ENCODE measurements at places on chromosomes 2 and 18.

GRCh38 chr2:85132834-85133637 is at the start of gene TCF7L1:
TSS of gene TCF7L1 (plus strand) at chr2:85133392. CDS start at chr2:85133685, 293 bp downstream.
- DNase-seq, result peak; percentile 25

DNA sequence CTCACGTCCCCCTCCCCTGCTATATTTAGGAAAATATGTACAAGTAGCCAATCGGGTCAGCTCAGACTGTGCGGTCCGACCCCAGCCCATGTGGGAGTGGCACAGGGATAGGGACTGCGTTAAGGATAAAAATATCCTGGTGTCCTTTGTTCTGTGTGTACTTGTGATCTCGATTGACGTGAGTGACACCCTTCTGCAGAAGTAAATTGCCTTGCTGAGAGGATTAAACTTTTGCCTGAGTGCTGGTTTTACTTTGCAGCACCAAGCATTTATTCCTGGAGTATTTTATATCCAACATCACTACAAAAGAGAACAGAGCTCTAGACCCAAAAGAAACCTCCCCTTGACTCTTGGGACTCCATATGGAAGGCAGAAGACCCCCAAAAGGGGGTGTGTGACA is 28.0 kb upstream of the RALBP1 start:
- DNase-seq, result no peak

DNA sequence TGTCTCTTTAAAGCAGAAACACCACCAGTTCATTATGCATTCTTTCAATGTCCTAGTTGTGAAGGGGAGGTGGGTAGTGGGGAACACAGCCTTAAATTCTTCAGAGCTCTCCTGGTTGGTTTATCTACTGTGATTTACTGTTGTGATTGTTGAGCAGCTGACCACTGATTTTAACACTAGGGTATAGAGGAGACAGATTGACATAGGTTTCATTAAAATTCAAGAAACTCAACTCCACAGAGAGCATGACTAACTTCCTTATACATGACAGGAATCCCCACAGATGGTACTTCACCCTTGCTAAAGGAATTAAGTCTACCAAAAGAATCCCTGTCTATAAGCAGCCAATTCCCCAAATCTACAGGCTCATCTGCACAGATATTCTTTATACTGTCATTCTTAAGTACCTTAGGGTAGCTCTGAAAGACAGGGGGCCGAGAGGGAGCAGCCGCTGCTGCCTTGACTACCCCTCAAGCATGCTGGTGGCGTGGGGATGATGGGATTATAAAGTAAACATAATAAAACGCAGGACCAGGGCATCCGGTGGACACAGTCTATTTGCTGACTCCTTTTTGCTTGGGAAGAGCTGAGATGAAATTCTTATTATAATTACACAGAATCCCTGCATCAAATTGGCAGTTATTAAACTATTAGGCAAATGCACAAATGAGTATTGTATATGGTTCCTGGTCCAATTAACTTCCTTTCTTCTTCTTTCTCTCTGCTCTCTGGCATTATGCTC is 1377.6 kb upstream of the PIK3C3 start:
- no peak for DNase-seq

- no peak for DNase-seq
These were observed 211.6 kb downstream of the ZNF521 start for GRCh38 chr18:25140124-25140961.

DNA sequence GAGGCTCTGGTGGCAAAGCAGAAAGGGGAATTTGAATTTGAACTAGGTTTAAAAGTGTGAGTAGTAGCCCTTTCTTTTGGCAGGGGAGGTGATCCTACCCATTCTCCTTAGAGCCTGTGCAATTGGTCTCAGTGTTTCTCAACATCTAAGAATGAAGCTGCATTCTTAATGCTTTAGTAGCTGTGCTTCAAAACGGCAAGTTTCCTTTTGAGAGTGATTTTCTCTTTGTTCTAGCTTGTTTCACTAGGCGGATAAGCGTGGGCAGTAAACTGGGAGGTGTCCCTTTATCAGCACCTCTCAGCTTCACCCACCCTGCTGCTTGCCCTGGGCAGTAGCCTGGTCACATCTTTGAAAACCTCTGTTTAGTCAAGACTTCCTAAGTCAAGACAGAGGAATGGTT is 6.7 kb downstream of the CRIM1 start:
- DNase-seq, result no peak

- DNase-seq, result no peak
These were observed 23.2 kb downstream of the METTL8 start for GRCh38 chr2:171410624-171411023.

GRCh38 chr2:205210494-205210893 is 471.8 kb upstream of the NRP2 start:
- DNase-seq, result no peak

GRCh38 chr2:176074919-176075425 is 8.8 kb downstream of the EVX2 start:
- DNase-seq, result no peak

- DNase-seq, result no peak
These were observed 169.4 kb upstream of the OTX1 start for GRCh38 chr2:62881162-62881795.

DNA sequence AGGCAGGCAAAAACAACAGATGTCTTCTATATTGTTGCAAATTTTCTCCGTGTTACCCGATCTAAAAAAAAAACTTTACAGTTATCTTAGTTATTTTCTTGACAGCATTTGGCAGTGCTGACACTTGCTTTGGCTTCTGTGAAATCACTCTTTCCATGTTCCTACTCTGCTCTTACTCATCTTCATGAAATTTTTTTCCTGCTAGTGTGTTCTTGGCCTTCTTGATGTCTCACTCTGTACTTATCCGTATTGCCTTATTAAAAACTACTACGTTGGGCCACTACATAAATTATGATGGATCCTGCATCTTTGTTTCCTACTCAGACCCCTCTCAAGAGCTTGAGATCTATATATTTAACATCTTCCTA is 134.4 kb downstream of the IKZF2 start:
- DNase-seq, result no peak

DNA sequence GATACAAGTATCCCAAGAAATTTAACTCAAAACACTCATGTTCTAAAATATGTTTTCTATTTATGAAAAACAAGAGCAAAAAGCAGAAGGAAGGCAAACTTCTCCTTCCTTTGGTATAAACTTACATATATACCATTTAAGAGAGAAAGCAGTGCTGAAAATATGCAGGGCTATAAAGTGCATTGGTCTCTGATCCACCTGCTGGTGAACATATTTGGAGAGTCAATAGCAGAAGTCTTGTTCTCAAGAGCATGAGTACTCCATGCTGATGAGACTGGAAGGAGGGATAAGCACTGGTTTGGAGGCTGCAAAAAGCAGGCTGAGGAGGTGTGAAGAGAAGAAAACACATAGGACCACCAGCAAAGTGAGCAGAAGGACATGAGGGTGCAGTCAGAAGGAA is 391.2 kb downstream of the STK39 start:
- no peak for DNase-seq

DNA sequence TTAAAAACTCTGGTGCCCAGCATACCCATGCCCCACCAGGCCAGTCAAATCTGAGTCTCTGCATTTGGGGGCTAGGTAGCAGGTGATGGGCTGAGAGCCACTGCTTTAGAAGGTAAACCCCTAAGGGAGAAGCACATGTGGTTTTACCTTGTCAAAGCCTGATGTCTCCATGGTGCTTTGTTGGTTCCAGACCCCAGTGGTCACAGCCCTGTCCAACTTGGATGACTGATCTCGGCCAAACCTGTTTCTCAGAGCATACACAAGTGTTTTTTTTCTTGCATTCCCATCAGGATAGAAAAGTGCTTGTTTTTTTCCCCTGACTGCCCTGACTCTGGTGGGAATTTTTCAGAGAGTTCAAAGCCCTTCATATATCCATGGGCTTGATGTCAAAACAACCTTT is 13.5 kb downstream of the PLB1 start:
- no peak for DNase-seq

- DNase-seq, result no peak
These were observed 195.3 kb upstream of the ALPP start for GRCh38 chr2:232183279-232183678.

- DNase-seq, result no peak
These were observed at the start of gene CD207 for GRCh38 chr2:70835643-70836042. TSS of gene CD207 (minus strand) at chr2:70835816. CDS start at chr2:70835776, 40 bp downstream.

DNA sequence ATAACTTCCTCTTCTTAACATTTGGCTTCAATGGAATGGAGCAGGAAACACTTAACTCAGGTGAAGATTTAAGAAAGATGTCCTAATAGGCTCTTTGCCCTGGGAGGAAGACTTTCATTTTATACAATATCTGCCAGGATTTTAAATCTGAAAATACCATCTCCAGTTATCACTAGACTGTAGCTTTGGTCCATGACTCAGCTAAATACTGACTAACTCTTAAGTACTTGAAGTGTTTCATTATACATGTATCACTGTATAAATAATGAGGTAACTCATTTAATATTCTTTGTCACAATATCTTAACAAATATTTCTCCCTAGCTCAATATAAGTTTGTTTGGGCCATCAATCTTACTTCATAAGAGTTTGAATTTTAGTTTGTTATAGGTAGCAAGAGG is 34.7 kb downstream of the RBKS start:
- DNase-seq, result no peak

GRCh38 chr18:22026362-22026761 is 143.0 kb upstream of the GATA6 start:
- DNase-seq, result no peak

GRCh38 chr2:171587567-171587966 is 65.3 kb downstream of the CYBRD1 start:
- no peak for DNase-seq

DNA sequence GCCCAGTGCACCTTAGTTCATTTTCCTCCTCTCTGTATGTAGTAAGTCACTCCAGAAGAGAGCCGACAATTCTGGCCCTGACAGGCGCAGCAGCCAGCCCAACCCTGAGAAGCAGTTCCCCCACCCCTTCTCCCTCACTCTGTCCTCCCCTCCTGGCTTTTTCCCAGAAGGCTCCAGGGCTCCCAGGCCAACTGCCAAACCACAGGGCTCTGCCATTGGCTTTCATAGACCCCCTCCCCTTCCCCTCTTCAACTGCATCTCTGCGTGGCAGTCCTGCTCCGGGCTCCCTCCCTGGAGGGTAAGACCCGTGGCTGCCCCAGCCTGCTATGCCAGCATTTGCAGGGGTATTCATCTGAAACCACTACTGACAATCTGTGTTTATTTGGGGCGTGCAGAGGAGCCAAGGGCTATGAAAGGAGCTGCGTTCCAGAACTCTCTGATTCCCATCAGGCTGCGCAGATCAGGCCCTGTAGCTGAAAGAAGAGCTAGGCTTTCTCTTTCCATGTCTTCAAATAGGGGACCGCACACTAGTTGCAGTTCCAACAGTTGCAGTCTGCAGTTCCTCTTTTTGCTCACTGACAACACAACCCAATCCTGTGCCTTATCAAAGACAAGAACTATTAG is 388.6 kb upstream of the TNP1 start:
- no peak for DNase-seq

- DNase-seq, result no peak
These were observed 126.7 kb downstream of the STK39 start for GRCh38 chr2:168120730-168121129.

GRCh38 chr2:230714136-230714480 is 1.5 kb downstream of the CAB39 start:
- peak; percentile 19 for DNase-seq

- no peak for DNase-seq
These were observed 22.3 kb downstream of the INPP1 start for GRCh38 chr2:190365499-190366204.

- no peak for DNase-seq
These were observed 401.2 kb downstream of the PTH2R start for GRCh38 chr2:208807756-208808155.
